ENCODE measurements at places on chromosomes 2 and 18. TPM values are rescaled to one million over a fixed set of nuclear protein-coding genes. Genes with fewer than 3 reads are reported as not detected.

Gene NT5C1B
- total RNA-seq, result not detected

GRCh38 chr2:218982586-218983262, 2.3 kb downstream of the FEV start:
- no peaks in the 10 kb centered on the region for H3K36me3 ChIP-seq
- H3K4me3 ChIP-seq, result peak overlapping the region; percentile 47
- no peak for DNase-seq
- no peak overlapping the region for H3K27ac ChIP-seq
- H3K27me3 ChIP-seq, result peaks cover 100% of the 10 kb centered on the region

Gene EIF5B
- total RNA-seq, result 51.2 TPM

Gene CCDC85A
- 3.8 TPM for total RNA-seq

- H3K4me3 ChIP-seq, result no peak overlapping the region
- H3K27ac ChIP-seq, result no peak overlapping the region
- no peaks in the 10 kb centered on the region for H3K4me1 ChIP-seq
- no peaks in the 10 kb centered on the region for H3K27me3 ChIP-seq
- DNase-seq, result no peak
Observed at GRCh38 chr2:78132391-78133370, 610.5 kb upstream of the LRRTM4 start.

Data from stomach (tissue), 19 donors.